Nephron progenitor cell (in vitro differentiated cells): ENCODE measurements at places on chromosomes 13 and 19.

GRCh38 chr13:91249370-91249769 is 98.1 kb upstream of the MIR17HG start:
- DNase-seq: no peak

DNA sequence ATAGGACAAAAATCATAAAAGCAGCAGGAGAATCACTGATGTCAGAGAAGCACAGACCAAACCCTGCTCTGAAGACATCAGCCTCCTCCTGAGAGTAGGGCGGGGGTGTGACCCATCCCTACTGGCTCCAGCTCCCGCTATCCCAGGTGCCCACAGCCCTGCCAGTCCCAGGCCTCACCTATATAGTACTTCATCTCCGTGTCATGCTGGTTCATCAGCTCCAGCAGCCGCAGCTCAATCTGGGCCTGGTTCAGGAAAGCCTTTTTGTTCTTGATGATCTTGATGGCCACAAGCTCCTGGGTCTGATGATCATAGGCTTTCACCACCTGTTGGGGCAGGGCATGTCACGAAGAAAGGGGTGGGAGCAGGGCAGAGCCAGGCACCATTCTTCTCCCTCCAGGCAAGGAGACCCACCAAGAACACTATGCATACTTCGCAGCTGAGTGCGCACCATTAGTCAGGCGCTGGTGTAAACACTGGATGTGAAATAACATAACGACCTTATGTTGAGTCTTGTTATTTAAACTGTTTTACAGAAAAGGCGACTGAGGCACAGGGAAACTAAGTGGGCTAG is 4.2 kb downstream of the DYRK1B start:
- no peak for DNase-seq

GRCh38 chr13:110784704-110785103 is 71.2 kb downstream of the ING1 start:
- no peak for DNase-seq

DNA sequence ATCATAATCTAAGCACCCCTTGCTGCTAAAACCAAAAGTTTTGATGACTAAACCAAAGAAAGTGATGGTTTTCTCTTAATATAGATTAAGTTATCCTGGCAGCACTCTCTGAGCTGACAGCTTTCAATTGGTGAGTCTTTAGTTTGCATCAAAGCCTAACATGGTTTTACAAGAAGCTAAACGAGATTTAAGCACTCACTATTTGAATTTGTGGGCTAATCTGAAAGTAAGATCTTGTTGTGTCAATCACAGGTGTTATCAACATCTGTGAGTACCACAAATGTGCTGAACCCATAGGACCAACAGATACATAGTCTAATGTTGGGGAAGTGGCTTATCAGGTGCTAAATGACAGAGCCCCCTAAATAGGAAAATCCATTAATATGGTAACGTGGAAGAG is 223.9 kb downstream of the LHFPL6 start:
- DNase-seq: no peak

DNA sequence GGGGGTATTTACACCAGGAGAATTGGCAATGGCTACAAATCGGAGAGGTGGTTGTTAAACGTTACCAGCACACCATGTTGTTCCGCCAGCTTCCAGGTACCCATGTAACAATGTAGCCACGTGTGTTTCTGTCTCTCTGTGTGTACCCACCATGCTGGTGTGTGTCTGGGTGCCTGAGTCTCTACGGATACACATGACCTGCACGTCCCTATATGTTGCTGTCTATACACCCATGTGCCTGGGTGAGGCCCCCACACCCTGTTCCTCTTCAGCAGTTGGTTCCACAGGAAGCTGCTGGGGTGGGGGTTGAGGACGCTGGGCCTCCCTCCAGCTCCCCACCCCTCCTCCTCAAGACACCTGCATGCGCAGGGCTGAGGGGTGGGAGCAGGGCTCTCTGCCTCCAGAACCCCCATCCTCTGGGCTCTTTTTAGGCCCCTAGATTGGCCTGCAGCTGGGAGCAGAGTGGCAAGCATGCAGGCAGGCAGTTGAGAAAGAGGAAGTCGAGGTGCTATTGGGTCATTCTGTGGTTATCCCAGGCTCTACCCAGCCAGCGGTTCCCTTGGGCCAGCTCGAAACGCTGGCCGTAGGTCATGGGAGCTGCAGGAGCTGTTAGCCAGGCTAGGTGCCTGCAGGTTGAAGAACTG is at the start of gene ARHGEF18:
ARHGEF18 (plus strand) TSS at position 351 of the 644 bp plus-strand sequence. CDS start 13,954 bp downstream, outside the sequence.
- no peak for DNase-seq

DNA sequence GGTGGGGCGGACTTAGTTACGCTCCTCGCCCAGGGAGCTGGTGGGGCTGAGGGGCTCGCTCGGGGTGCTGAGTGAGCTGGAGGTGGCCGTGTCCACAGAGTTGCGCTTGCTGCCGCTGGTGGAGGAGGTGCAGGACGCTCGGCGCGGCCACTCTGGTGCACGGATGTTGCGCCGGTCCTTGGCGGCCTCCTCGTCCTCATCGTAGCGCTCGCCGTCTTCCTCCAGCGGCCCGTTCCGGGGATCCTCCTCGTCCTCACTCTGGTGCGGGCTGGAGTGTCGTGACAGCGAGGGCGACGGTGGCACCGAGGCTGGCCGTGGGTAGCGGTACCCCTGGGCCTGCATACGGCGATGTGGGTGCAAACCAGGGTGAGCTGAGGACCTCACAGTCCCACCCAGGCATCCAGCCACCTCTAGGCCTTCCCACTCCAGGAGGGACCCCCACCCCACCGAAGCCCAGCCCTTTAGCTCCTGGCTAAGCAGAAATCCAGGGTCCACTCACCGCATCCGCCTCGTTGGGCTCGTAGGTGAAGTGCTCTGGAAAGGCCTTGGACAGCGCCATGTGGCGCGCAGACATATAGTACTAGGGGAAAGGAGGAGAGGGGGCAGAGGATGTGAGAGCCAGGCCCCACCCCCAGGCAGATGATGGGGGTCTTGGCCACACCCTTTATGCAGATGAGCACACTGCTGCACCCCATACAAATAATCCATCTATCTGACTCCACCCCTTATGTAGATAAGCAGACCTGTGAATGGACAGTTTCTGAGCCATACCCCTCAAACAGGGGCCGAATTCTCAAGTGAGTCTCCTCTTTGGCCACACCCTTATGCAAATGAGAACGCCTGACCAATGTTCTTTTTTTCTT is 4.4 kb downstream of the FTL start:
- no peak for DNase-seq

DNA sequence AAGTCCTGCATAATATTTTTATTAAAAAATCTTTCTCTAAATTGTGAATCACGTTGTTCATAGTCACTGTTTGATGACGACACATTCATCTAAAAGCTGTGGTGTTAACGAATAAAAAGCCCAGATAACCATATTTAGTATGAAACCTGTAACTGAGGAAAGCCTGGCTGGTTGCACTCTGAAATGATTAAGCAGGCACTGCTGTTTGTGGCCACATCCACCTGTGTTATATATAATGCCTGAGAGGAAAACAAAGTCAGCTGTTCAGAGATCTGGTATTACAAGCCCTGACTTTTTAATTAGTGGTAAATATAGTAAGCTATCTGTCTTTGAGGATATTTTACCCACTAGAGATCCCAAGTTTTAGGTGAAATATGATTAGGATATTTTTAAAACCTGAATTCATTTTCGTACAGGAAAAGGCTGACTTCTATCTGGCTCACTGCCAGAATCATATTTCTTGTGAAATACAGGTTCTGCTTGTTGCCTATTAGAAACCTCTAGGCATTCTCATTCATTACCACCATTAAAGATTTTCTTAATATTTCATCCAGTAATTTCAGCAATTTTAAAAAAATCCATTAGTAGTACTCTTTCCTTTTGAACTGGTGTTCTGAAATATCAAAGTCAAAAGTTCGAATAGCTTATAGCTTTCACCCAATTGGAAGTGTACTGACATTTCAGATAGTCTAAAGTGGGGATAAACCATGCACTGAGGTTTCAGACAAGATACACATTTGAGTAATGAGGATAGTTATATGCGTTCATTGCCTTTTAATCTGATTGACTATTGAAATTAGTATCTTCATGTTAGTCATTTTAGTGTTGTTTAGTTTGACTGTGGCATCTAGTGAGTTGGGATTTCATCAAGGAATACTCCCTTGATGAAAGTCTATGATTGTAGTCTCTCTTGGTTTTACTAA is 79.7 kb downstream of the LMO7 start:
- DNase-seq: no peak

GRCh38 chr13:112818698-112819045 is 128.8 kb downstream of the ATP11A start:
- DNase-seq: no peak

GRCh38 chr13:38637576-38637975 is 49.3 kb upstream of the FREM2 start:
- no peak for DNase-seq

DNA sequence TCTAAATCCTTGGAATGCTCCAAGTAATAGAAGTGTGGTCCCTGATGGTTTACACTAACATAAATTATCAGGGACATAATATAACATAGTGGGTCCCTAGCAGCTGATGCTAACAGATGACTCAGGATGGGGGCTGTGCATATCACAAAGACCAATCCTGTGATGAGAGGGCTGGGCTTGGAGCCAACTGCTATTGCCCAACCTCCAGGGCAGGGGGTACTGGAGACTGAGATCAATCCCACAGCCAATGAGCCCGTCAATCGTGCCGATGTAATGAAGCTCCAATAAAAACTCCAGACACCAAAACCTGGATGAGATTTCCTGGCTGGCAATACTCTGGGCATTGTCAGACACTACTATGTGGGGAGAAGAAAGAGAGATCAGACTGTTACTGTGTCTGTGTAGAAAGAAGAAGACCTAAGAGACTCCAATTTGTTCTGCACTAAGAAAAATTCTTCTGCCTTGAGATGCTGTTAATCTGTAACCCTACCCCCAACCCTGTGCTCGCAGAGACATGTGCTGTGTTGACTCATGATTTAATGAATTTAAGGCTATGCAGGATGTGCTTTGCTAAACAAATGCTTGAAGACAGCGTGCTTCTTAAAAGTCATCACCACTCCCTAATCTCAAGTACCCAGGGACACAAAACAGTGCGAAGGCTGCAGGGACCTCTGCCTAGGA is 33.4 kb downstream of the ABCC4 start:
- DNase-seq: no peak

GRCh38 chr19:23817519-23817918 is 58.8 kb upstream of the ZNF681 start:
- DNase-seq: no peak

DNA sequence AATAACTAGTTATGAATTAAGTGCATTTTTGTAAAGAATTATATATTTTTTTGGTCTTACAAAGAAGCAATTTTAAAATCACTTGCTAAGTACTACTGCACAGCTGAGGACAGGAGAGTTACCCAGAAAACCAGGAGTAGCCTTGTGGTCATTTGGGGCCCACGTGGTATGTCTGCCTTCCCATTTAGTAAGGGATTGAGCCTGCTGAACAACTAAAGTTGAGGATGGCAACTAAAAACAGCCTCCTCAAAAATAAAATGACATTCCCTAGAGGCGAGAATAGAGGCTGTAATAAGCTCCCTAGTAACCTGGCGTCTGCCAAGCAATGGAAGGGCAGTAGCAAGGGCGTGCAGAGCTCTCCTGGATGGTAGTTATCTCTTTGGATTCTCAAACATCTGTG is 36.3 kb downstream of the DOCK9 start:
- DNase-seq: no peak

GRCh38 chr19:40960062-40960685 is 30.9 kb upstream of the CYP2B6 start:
- DNase-seq: no peak

DNA sequence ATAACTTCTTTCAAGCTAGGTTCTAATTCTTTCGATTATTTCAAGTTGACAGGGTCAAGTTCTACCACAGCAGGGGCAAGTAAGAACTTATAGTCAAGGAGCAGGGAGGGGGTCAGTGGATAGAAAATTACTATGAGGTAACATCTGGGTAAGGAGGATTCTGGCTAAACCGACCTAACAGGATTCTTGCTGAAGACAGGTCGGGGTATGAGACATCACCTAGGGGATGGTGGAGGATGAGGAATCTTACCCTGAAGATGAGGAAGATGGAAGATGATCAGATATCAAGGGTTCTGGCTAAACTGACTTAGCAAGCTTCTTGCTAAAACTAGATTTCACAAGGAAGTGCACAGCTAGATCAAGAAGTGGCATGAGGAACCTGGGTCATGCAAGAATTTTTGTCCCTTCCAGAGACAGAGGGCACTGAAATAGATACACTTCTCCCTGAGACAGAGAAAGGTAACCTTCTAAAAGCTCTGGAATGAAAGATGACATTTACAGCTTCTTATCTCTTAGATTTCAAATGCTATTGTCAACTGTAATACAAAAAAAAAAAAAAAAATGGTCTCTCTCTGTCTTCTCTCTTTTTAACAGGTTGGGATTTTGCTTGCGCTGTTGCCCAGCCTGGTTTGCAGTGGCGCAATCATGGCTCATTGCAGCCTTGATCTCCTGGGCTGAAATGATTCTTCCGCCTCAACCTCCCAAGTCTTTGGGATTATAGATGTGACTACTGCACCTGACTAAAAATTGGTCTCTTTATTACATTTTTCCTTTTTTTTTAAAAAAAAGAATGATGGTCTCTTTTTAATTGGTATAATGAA is 9.6 kb upstream of the METTL21C start:
- DNase-seq: no peak

DNA sequence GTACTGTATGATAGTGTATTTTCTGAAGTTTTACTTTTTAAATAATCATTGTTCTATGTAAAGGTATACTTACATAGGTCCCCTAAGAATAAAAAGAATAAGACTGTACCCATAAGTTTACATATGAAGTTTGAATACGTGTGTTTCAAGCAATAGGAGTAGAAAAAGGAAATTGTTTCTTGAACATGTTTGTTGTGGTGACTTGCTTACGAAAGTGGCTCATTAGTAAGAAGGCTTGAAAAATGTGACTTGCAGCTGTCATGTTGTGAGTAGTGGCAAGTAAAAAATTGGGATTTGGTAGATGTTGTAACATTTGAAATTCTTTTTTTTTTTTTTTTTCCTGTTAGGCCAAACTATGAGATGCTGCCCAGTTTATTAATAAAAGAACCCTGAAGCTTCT is 203.3 kb downstream of the LMO7 start:
- no peak for DNase-seq

DNA sequence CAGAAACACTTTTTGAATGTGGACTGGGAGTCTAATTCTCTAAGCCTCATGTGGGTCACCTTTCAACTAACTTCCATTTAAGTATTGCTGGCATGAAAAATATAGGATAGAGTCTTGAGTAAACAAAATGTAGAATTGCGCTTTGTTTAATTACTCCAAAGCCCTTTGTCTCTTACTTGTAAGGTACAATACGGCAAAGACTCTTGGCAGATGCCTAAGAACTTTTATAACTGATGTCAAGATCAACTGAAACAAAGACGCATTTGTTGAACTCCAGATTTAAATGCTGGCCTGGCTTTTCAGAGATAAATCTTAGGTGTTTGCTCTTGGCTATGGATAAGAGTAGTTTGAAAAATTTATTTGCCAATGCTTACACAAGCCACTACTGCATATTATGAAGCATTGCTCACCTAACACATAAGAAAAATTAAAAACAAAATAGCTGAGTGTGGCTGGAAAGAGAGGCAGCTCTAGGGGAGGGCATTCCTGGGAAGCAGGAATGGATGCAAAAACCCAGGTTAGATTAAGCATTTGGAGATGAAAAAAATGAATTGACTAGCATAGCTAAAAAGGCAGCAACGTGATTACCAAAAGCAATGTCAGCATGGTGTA is 107.3 kb upstream of the STARD13 start:
- no peak for DNase-seq
